Neuronal stem cell (in vitro differentiated cells): ENCODE measurements at places on chromosomes 2 and 18.

DNA sequence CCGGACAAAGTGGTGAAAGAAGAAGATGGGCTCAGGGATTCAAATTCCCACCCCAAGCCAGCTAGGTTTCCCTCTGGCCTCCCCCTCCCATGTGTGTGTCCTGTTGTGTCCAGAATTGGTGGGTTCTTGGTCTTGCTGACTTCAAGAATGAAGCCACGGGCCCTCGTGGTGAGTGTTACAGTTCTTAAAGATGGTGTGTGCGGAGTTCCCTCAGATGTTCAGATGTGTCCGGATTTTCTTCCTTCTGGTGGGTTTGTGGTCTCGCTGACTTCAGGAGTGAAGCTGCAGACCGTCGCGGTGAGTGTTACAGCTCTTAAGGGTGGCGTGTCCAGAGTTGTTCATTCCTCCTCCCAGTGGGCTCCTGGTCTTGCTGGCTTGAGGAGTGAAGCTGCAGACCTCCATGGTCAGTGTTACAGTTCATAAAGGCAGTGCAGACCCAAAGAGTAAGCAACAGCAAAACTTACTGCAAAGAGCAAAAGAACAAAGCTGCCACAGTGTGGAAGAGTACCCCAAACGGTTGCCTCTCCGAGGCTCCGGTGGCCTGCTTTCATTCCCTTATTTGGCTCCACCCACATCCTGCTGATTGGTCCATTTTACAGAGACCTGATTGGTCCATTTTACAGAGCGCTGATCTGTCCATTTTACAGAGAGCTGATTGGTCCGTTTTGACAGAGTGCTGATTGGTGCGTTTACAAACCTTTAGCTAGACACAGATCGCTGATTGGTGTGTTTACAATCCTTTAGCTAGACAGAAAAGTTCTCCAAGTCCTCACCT, 37.7 kb upstream of the KLF11 start:
- DNase-seq = no peak

DNA sequence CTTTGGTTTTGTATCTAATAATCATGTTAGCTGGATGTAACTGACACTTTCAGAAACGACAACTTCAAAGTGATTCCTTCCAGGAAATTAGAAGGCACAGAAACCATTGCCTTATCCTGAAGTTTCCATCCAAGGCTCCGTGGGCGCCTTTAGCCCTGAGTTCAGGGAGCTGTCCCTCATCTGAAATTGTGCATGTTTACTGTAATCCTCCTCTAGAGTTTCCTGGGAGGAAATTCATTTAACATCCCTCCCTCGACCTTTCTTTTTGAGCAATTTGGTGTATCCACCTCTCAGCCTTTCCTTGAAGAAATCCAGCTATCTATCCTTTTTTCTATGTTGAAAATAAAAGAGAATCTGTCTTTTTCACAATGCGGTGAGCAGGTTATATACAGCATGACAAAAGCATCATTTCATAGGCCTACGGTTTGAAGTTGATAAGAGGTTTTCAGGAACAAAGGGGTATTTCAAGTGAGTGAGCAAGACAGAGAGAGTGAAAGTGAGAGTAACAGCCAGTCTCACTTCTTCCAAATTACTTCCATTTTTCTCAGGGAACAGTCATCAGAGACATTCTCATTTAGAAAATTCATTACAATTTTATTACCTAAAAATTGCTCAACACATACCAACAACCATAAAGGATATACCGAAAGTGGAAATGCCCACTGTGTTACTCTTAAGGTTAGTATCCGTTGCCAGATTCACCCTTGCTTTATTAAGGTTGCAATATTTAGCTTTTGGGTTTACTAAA, 167.3 kb downstream of the MREG start:
- no peak for DNase-seq

DNA sequence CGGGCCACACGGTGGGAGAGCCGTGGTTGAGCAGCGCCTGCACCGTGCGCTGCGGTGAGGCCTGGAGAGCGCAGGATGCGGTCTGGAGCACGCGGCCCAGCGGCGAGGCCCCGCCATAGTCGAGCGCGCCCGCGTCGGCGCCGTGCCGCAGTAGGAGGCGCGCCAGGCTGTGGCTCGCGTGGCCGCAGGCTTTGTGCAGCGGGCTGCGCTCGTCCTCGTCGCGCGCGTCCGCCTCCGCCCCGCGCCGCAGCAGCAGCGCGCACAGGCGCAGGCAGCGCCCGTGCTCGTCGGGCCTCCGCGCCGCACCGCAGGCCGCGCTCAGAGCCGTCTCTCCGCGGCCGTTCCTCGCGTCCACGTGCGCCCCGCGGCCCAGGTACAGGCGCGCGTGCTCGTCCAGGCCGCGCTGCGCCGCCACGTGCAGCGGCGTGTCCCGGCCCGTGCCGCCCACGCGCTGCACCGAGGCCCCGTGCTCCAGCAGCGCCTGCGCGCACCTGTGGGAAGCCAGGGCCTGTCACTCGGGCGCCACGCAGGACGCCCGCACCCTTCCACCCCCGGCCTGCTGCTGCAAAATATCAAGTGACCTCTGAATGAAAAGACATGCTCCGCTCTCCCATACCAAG, 46.3 kb upstream of the GBX2 start:
- DNase-seq = no peak

DNA sequence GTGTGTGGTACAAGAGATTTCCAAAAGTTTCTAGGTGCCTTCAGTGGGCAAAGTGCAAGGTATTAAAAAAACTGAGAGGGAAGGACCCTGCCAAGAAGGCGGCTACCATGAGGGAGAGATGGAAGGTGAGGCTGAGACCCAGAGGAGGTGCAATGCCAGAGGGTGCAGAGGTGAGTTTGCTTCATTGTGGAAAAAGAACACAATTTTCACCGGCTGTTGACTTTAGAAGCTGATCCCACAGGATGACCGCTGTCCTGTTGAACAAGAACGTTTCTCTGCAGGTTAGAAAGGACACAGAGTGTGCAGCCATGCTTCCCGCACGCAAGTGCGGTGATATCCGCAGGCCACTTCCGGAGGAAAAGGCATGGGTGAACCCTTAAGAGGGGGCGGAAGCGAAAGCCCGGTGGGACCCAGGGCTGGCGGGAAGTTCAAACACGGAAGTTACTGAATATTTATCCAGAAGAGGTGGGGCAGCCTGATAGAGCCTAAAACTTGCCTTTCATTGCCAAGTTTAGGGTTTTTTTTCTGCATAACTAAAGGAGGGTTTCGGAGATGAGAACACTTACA, 16.6 kb downstream of the SP110 start:
- DNase-seq = no peak

DNA sequence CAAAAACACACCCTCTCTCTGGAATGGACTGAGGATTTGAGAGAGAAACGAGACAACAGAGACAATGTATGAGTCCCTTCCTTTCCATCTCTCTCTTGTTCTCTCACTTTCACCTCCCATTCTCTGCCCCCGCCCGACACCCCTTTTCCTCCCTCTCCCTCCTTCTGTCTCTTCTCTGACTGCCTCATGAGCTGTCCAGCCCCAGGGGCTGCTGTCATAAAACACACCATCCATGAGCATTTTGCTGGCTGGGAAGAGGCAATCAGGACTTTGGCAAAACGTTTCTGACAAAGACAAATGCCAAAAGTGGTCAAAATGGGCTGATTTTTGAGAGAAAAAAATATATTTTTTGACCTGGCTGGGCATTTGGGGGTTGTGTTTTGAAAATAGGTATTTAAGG, 377.2 kb downstream of the EN1 start:
- DNase-seq = no peak

DNA sequence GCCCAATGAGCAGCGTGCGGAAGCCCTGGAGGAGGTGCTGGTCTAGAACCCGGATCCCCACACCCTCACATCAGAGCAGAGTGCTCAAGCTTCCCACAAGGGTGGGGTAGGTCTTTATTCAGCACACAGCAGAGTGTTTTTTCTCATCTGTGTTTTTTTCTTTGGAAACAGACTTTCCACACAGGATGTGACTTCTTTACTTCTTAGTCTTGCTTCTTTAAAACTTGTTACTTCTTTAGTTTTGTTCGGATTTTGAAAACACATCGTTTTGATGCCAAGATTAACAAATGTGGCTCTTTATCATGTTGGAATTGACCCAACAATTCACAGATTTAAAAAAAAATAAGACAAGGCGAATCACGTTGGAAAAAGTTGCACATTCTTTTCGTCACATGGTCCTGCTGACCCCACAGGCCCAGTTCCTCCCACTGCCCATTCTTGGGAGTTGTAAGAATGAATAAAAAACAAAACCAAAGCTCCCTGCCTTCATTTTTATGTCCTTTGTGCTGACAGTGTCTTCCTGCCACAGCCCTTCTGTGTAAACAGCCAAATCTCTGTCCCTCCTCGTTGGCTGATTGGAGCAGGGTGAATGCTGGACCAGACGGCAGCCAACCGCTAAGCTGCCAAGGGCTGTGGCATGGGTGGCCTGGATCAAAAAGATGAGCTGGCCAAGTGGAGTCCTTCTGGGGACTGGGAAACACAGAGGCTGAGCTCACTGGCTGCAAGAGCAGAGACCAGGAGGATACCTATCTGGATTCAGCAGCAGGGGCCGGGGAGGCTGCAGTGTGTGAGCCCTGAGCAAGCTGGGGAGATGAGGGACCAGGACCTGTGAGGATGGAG, 81.6 kb downstream of the TWIST2 start:
- no peak for DNase-seq

- no peak for DNase-seq
Observed at GRCh38 chr2:86512034-86512433, 51.2 kb downstream of the CHMP3 start.

DNA sequence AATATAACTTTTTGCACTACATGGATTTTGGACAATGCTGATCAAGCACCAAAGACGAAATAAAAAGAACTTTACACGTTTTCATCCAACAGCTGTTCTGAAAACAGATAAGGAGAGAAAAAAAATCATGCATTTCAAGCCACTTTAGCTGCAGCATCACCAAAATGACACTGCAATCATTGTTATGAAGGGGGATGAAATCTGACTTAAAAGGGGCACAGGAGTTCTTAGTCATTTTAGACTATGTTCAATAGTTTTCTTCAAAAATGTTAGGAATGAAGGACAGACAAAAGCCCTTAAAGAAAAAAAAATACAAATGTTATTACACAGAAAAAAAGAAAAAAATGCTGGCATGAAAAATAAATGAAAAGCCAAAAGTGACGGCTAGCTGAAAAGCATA, 71.2 kb downstream of the CUL3 start:
- no peak for DNase-seq

- no peak for DNase-seq
Observed at GRCh38 chr2:31835450-31835849, 175.4 kb downstream of the MEMO1 start.

GRCh38 chr18:37657493-37657892, 91.9 kb upstream of the CELF4 start:
- DNase-seq = no peak

- no peak for DNase-seq
Observed at GRCh38 chr2:17540813-17541530, 476 bp downstream of the VSNL1 start.

DNA sequence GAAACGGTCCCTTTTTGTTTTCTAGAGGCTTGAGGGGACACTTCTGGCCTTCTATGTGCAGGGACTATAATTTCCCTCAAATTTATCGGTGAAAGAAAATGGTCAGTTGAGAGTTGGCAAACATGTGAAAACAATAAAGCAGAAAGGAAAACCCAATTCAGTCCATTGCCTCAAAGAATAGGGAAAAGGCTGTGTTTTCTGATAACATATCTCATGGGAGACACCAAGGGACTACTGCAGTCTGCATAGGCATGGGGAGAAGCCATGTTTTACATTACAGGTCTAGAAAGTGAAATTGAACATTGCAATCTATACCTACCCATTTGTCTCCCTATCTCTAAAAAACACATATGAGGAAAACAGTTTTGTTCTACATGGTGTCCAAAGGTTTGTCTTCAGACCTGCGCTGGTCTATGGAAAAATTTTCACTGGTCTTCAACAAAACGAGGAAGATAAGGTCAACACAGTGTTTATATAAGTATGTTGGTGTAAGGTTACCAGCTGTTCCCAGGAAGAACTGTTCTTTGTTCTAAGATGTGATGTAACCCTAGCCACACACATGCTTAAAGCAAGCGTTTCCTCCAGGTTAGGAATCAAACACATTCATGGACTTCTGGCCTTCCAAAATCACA, 179.7 kb downstream of the MREG start:
- no peak for DNase-seq

GRCh38 chr2:54480025-54480424, 23.9 kb downstream of the SPTBN1 start:
- DNase-seq = no peak

GRCh38 chr2:109522063-109522374, 91.7 kb downstream of the SEPTIN10 start:
- DNase-seq = no peak

GRCh38 chr2:237276716-237277490, 137.1 kb downstream of the COL6A3 start:
- no peak for DNase-seq

DNA sequence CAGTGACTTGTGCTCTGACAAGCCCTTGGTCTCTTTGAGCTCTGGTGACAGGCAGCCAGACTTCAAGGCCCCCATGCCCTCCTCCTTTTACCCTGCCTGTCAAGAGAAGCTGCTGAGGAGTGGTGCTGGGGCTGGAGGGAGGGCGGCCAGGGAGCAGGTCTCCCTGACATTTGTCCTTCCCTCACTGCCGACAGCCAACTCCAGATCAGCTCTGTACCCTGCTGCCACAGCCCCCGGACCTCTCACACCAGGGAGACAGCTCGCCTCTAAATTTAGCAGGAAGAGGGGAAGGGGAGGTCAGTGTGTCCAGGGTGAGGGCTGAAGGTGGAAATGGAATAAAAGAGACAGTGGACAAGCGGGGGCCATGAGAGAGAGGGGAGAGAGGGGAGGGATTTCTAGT, 155.8 kb downstream of the TDRD15 start:
- DNase-seq = no peak

- DNase-seq = no peak
Observed at GRCh38 chr2:33607905-33608304, 8.8 kb upstream of the FAM98A start.

GRCh38 chr2:218093879-218094278, 24.8 kb downstream of the RUFY4 start:
- no peak for DNase-seq

GRCh38 chr2:165904432-165904831, 49.1 kb downstream of the TTC21B start:
- DNase-seq = no peak

DNA sequence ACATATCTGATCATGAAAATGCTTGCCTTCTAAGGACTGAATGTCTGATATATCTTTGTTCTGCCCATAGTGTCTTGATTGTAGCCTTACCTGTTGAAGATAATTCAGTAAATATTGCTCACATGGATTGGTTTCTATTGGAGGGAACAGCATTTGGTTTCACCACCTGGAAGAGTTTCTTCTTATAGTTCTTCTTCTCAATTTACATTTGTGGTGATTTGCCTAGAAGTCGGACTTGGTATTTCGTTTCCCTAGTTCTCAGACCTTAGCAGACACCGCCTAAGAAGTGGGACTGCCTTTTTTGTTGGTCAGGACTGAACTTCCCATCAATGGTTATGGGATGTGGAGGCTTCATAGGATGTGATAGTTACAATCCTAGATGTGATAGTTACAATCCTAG, 20.2 kb downstream of the MGAT5 start:
- DNase-seq = no peak

- no peak for DNase-seq
Observed at GRCh38 chr2:20424300-20425290, 22.3 kb upstream of the RHOB start.
